ENCODE measurements at places on chromosomes 11 and 22.
A peak's percentile ranks its signal among the peaks of the same experiment; 100 is the strongest.

- DNase-seq = peak; percentile 92
Measured at GRCh38 chr11:132904607-132905006, 627.7 kb downstream of the OPCML start.

DNA sequence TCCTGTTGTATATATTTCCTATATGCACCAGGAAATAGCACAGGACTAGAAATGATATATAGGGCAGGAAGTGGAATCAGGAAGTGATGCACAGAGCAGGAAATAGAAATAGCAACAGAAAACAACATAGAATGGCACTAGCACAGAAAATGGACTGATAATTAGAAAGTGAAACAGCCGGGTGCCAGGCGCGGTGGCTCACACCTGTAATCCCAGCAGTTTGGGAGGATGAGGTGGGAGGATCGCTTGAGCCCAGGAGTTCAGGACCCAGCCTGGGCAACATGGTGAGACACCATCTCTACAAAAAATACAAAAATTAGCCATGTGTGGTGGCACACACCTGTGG is 10.0 kb upstream of the RELT start:
- no peak for DNase-seq

DNA sequence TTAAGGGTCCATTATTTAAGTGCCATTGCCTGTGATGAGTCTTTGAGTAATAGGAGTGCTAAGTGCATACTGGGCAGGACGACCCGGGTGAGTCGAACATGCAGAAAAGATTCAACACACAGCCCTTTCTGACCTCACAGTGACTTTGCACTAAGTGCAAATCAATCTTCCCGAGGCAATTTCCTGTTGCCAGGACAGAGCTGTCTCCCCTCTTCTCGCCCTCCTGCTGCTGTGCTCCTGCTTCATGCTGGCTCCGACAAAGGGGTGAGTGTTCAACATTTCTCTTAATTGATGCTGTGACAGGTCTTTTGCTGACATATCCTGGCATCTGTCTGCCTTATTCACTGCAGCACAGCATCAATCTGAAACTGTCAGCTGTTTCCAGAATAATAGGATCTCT is 42.0 kb downstream of the MCHR1 start:
- DNase-seq = no peak

GRCh38 chr11:32511926-32512325 is 71.7 kb upstream of the EIF3M start:
- DNase-seq = no peak

DNA sequence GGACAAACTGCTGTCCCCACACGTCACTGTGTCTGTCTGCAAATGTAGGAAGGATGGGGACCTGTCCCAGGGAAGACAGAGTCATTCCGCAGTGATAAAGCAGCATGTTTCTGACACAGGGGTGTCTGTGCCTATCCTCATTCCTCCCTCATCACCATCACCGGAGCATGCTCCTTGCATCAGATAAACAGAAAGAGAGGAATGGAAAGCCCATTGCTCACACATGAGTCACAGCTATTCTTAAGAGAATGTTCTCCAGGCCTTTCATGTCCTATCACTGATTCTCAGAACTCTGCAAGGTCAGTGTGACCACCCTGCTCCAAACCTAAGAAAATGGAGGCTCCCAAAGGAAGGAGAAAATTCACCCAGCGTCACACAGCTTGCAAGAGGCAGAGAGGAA is 38.9 kb downstream of the ZNF195 start:
- no peak for DNase-seq

DNA sequence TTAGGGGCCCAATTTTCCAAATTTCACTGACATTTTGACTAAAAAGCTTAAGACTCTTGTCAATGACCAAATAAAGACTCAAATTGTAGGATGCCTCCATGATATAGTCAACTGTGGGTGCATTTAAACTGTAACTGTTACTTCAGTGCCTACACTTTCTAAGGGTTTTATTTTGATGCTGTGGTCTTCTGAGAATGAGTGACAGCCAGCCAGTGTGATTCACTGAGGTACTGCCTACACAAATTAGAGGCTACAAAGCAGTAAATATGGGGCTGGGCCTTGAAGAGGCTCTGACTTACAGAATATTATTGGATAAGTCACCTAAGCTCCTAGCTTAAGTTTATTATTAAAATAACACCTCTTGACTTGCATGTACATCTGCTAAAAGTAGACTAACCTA is 210.6 kb downstream of the SWAP70 start:
- no peak for DNase-seq

DNA sequence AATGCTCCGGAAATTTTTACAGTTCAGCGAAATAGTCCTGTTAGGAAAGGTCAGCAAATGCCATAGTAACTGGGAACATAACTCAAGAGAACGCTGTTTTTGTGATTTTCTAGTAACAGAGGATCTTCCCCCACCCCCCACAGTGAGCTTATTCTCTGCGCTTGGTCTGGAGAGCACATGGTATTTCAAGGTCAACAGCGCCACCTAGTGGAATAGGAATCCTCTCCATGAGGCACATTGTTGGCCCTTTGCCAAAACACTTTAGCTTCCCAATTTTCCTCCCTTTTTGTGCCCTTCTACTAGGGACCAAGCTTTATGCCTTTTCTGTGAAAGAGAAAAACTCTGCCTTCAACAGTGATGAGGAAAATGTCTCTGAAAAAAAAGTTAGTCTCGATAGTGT is 13.2 kb upstream of the OR4C12 start:
- DNase-seq = no peak

DNA sequence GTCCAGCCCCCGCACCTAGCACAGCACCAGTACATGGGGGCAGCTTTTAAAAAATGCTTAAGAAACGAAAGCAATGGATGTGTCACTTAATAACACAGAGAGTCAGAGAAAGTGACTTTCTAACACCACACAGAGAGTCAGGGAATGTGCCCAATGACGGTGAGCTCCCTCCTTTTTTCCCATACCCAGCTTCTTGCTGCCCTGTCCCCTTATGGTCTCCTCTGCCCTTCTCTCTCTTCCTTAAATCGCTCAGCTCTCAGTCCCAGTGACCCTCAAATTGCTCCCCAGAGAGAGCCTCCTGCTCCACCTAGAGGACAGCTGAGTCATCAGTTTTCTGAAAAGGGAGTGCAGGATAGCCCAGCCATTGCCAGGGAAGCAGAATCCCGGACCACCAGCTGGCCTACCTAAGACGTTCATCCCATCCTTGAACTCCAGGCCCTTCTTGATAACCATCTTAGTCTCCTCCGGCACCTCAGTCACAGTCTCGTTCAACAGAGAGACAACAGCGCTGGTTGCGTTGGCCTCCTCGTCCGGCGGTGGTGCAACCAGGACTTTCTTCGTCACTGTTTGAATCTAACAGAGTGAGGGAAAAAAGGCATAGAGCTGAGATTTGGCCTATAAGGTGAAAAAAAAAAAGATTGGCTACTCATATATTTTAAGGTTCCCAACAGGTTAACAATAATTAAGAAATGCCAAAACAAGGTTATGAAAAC is 113.5 kb downstream of the SLC1A2 start:
- DNase-seq = no peak

- no peak for DNase-seq
Measured at GRCh38 chr11:2762031-2762380, 62.2 kb upstream of the KCNQ1OT1 start.

GRCh38 chr11:11909727-11910126 is 68.0 kb downstream of the USP47 start:
- DNase-seq = no peak

DNA sequence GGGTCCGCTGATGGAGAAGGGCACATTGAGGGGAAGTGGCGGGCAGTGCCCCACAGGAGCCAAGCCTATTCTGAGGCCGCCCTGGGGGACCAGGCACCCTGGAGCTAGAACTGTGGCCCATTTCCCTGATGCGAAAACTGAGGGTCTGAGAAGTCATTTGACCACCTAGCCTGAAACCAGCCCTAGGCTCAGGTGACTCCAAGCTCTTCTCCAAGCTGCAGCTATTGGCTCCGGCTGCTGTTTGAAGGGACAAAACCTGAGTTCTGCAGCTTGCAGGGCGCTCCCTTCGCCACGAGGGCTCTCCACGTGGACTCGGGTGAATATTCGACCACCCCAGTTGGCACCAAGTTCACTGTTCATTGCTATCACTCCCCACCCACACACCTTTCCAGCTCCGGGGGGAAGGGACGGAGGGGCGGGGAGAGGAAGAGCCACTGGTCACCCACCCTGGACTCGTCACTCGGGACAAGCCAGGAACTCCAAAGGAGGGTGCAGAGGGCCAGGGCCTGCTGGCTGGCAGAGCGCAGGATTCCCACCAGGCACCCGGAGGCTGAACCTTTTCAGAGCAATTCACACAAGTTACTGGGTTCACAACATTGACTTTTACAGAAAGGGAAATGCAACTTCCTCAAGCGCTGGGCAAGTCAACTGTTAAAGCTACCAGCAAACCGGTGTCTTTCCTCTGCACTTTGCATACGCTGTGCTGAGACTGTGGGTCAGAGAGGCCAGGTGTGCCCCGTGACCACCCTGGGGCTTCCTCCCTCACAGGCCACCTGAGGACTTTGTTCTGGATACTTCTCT is 1.1 kb upstream of the RAC2 start:
- DNase-seq = no peak

DNA sequence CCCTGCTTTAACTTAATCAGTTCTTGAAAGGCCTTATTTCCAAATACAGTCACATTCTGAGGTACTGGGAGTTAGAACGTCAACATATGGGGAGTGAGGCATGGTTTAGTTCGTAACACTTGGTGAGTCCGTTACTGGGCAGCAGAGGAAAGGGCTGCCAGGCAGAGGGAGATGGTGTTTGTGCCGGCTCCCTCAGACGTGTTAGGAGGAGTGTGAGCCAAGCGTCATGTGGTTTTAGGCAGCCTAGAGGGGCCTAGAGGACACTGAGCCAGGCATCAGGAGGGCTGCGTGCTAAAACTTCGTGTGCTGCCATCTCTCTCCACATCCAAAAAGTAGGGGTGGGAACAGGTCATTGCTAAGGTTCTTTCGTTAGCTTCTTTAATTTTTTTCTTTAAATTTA is 10.2 kb downstream of the BCR start:
- DNase-seq = no peak

DNA sequence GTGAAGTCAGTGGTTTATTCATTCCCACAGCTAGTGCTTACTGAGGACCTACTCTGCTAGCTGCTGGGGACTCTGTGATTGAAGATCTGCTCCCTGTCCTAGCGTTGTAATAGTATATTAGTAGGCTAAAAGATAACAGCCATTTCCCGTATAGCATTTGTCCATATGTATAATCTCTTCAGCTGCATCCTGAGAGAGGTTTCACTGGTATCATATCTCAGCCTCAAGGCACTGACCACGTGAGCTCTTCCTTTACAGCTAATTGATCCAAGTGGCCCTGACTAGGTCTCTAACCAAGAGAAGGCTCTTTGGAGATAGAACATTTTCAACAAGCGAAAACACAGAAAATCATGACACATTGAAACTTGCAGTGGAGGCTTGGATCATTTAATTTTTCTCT is 110.2 kb downstream of the APIP start:
- no peak for DNase-seq

DNA sequence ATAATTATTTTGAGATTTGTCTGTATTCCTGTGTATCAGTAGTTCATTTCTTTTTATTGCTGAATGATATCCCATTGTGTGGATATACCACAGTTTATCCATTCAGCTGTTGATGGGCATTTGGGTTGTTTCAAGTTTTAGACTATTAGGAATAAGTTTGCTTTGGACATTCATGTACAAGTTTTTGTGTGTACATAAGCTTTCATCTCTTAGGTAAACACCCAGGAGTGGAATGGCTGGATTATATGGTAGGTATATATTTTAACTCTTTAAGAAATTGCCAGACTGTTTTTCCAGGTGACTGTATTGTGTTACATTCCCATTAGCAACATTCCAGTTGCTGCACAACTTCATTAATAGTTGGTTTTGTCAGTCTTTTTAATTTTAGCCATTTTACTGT is 52.0 kb downstream of the ARHGEF12 start:
- DNase-seq = no peak

DNA sequence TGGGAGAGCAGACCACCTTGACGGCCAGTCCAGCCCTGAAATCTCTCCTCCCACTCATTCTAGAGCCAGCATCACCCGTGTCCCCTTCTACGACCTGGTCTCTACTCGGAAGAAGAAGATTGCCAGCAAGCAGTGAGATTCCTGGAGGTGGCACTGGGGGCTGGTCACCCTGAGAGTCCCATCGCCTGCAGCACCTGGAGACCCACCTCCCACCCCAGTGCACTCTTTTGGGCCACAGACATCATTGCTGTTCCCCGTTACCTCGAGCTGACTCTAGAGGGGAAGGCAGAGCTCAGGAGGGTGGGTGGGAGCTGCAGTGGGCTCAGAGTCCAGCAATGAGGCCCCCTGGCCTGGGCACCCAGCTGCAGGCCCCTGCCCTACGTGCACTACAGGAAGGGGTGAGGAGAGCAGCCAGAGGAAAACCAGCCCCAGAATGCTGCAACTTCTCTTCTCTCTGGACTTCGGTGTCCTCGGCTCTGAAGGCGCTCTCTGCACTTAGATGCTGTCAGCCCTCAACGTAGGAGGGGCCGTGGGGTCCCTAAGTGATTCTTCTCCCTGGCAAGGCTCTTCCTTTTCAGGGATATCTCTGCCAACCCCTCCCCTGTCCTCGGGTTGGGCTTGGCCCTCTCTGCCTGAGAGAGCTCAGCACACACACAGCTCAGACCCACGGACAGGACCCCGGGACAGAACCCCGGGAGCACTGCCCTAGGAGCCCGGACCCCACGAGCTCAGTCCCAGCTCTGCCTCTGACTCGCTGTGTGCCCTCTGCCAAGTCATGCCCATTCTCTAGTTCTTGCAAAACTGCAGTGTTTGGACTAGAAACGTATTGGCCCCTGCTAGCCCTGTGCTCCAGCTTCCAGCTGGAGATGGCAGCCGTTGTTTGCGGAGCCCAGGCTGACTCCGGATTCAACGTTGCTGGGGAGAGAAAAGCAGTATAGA is 31.3 kb downstream of the CYTH4 start:
- DNase-seq = no peak

GRCh38 chr11:27383645-27384044 is 20.6 kb upstream of the CCDC34 start:
- no peak for DNase-seq

DNA sequence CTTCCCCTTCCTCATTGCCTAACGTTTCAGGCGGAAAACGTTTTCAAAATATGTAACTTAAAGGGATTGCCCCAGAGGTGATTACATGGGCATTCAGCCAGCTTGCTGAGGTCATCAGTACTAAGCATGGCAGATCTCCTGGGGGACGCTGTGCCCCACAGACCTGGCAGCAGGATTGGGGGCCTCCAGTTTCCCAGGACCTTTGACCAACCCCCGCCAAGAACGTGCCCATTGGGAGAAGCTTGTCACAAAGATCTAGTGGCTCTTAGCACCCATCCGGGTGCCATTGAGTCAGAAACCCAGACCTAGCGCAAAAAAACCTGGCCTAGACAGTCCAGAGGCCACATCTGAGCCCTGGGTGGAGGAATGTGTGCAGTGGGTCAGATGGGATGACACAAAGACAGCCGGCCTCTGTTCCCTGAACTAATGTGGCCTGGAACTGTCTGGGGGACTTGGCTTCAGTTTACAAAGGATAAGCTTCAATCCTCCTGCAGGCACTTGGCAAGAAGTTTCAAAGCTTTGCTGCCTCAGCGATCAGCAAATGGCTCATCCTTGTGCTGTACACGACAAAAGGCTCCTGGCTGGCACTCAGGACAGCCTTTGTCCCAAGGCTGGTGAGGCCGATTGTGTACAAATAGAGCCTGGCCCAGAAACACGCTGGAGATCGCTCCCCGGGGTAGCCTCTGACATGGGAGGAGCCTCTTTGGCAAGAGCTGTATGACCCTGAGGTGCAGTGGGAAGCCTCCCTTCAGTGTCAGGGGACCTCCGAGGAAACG is 9.5 kb downstream of the C1QTNF6 start:
- no peak for DNase-seq

All from cerebellar nuclear complex (tissue), 1 donor.